Naive B cell (primary cell): ENCODE measurements at places on chromosomes 4 and X.

- DNase-seq: no peak
Observed at GRCh38 chrX:150329868-150330267, 33.2 kb upstream of the MAMLD1 start.

DNA sequence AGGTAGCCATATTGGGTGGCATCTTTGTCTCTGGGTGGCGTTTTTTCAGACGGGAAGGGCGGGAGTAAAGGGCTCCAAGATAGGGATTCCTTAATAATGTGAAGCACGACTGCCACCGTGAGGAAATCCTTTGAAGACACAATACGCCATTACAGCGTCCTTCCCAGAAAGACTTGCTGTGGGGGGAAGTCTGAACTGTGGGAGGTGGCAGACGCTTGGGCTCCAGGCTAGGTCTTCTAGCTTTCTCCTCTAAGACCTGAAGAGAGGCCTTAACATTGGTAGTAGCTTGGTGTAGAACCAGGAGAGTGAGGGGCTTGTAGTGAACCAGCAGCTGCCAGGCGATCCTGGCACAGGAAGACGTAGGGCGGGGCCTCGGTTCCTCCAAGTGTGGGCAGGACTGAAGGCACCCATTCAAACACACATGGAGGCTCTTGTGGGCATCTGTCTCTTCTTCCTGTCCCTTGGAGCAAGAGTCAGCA lies 197.3 kb downstream of the OR13H1 start:
- peak; percentile 75 for DNase-seq

DNA sequence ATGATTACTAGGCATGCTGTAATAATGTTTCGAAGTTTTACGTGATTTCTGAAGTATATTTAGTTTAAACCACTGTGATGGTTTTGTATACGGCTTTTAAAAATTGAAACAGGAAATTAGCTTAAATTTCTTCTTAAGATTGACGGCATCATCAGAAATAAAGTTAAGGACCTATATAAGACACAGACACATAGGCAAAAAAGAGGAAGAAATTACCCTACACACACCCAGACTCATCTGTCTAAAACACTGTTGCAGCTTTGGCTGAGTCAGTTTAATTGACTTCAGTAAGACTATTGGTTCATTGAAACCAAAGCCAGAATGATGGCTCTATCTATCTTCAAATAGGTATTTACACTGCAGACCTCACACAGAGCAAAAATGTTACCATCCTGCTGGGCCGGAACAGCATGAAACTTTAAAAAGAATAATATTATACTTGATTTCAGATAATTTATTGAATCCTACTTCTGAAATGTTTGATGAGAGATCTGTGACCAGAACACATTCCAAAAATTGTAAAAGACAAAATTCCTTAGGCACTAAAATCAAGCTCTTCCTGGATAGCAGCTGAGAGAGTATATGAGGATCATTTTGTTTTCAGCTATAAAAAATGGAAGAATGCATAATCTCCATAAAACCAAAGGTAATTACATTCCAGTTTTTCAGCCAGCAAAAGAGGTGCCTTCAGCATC lies 4.5 kb downstream of the HHIP start:
- DNase-seq: no peak

DNA sequence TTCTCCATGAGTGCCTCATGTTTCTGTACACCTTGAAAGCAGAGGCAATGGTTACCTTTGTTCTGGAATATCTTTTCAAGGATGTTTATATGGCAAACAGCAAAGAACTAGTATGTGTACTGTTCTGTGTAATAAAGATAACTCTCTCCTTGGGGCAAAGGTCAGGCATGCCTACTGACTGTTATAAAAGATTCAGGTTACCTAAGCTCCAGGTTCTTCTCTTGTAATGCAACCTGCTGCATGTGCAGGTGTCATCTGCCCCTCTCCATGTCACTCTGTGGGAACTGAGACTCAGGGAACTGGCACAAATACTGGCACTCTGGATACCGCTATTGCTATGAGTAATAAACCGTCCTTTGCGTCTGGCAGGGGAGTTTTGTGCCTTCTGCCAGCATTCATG lies 5.4 kb upstream of the TRPC3 start:
- no peak for DNase-seq

DNA sequence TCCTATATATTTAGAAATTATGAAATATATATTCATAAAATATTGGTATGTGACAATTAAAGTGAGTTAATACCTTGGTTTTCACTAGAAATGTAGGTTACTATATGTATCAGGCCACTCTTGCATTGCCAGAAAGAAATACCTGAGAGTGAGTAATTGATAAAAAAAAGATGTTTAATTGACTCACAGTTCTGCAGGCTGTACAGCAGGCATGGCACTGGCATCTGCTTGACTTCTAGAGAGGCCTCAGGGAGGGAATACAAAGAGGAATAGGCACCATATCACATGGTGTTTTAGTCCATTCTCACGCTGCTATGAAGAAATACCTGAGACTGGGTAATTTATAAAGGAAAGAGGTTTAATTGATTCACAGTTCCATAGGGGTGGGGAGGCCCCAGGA lies 1560.6 kb downstream of the STIM2 start:
- DNase-seq: no peak

DNA sequence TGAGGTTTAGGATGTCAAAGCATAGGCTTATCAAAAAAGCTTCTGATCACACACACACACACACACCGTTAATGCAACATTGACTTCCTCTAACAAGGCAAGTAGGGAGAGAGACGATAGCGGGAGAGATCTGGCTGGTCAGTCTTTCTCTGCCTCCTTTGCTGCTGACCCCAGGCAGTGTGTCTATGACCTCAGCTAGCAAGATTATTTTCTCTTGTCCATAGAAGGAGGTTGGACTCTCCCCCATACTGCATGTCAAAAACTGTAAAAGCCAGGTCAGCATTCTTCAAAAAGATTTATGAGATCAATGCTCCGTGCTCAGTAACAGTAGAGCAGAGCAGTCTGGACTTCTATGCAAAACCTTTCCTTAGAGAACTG lies 63.5 kb upstream of the PGM2 start:
- no peak for DNase-seq

GRCh38 chr4:54660591-54660990 lies 2.8 kb downstream of the KIT start:
- no peak for DNase-seq

GRCh38 chrX:2162695-2163094 lies 338.1 kb downstream of the DHRSX start:
- DNase-seq: no peak

DNA sequence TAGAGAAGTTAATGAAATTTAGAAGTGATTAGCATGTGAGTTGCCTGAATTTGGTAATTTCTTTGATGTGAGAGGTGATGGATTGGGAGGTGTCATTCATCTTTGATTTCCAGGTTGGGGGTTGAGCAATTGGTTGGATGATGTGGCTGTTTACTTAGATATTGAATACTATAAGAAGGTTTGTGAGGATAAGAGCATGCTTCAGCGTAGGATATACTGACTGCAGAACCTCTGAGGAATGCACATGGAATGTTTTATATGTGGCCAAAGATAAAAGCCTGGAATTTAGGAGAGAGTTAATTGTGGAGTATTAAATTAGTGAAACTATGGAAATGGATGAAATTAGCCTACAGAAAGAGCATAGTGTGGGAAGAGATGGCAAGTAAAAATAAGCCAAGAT lies 165.4 kb upstream of the MAD2L1 start:
- DNase-seq: no peak

- DNase-seq: peak; percentile 25
Observed at GRCh38 chr4:80196922-80197573, at the start of gene PRDM8. Gene PRDM8 (plus strand): TSS chr4:80197503. CDS start chr4:80200081, 2,578 bp downstream.

DNA sequence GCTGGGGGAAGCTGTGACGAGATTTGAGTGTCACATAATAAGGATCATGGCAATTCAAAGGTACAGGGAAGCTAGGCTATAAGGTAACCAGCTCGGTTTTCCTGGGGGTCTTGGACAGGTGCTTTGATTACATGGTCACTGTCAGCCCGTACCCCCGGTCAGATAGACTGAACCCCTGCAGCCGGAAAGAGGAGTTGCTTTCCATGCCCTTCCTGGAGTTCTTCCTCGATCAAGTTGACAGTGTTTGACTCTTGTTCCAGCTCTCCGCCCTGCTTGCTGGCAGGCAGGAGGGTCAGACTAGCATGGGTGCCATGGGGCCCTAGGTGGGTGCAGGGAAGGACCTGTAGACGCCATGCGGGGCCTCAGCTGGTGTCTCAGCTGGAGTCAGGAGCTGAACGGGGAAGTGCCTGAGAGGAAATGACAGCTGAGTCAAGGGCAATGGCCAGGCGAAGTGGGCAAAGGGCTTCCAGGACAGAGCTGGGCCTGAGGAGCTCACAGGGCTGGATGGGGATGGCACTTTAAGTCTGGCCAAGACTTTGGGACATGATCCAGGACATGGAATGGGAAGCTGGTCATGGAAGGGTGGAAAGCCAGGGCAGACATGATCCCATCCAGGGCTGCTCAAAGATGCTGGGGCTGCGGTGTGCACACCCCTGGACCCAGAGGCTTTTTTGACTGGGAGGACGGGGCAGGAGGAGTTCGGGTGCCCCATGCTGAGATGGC lies 1.6 kb downstream of the TMEM187 start:
- DNase-seq: no peak

DNA sequence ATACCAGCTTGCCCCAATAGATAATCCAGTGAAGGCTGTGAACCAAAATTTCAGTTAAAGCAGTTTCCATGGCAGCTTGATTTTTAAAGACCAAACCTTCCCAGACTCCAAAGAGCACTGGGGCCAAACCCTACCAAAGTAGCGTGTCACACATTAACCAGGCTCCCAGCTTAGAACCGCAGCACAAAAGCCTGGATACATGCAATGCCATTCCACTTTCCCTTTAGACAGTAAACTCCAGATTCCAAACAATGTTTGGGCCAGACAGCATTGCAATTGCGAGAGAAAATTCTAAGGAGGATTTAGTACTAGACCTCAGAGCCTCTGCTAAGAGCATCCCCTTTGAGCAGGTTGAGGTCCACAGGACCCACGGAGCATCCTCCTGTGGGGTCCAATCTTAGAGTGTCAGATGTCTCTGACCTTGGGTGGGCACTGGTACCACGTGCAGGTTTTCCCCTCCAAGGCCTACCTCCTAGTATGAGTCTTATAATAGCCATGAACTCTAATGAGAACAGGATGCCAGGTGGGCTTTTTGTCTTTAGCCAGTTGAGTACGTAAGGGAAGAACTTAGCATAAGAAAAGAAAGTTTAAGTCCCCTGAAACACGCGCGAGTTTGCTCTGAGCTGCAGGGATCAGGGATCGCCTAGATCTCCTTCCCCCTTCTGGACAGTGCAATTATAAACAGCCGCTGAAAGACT lies 38.8 kb downstream of the MGARP start:
- no peak for DNase-seq

- no peak for DNase-seq
Observed at GRCh38 chr4:515251-515650, 16.2 kb downstream of the PIGG start.

DNA sequence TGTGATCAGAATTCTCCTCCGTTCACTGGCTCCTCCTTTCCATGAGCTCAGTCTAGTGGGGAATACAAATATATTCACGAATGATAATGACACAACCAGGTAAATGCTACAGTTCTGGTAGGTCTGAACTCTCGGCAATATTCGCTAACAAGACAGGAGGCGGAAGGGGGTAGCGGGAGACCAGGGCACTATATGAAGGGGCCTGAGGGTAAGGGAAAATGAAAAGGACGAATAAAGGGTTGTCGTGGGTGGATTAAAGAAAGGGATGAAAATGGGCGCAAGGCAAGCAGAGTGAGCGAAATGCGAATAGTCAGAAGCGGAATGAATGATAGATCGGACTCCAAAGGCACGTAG lies 743 bp downstream of the NKAP start:
- DNase-seq: no peak

DNA sequence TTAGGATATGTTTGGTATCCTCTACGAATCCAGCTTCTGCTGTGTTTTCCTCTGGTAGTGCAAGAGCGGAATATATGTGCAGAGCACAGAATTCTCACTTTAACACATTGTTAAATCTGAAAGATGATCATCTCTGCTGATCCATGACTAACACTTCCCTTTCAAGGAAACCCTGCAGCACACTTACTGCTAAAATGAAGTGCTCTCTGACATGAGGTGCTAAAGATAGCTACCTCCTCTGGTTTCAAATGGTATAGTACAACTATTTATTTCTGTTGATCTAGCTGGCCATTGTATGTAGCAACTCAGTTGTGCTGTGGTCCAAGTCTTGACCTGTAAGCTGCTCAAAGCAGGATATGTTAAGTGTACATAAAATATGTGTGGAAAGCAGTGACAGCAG lies 162.4 kb upstream of the FMR1 start:
- DNase-seq: no peak

DNA sequence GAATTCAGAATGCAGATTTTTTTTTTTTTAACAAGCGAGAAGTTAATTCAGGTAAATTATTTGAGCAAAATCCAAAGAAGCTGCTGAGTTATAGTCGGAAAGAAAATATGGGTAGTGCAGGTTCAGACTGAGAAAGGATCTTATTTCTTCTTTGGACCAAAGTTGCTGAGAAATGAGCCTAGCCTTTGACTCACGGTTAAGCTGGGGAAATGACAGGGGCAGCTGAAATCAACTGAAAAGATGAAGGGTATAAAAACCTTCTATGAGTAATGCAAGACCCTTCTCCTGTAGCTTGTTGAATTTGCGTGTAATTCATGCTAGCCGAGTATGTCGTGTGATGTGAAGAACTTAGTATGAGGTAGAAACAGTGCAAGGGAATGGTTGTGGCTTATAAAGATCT lies 63.0 kb downstream of the KIAA0232 start:
- no peak for DNase-seq

DNA sequence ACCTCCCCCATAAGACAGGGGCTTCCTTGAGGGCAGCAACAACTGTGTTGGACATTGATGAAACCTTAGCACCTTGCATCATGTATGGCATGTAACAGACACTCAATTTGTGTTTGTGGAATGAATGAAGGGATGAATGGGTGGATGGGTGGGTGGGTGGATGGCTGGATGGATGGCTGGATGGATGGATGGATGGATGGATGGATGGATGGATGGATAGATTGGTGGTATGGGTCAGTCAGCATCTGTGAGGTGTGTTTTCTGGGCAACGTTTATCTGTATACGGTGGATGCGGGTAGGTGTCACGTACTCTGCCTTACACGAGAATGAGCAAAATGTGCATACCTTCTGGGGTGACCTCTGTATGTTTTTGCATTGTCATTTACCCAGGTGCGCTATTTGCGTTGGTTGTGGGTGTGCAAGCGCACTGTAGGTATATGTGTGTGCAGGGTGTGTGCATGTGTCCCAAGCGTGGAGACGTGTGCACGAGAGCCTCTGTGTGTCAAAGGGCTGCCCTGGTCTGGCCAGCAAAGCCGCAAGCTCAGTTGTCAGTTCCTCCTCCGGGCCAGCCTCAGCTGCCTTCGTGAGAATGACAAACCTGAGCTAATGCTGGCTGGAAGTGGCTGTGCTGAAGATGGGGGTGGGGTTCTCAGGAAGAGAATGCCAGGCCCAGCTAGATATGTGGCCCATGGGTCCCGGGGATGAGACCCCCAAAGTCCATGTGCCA lies 26.5 kb downstream of the ELF4 start:
- DNase-seq: no peak

- no peak for DNase-seq
Observed at GRCh38 chr4:152509595-152510225, 26.2 kb downstream of the FBXW7 start.
